ENCODE measurements at places on chromosomes 7 and 10.

- no peak for DNase-seq
Observed at GRCh38 chr7:20521243-20521642, 94.2 kb upstream of the ABCB5 start.

DNA sequence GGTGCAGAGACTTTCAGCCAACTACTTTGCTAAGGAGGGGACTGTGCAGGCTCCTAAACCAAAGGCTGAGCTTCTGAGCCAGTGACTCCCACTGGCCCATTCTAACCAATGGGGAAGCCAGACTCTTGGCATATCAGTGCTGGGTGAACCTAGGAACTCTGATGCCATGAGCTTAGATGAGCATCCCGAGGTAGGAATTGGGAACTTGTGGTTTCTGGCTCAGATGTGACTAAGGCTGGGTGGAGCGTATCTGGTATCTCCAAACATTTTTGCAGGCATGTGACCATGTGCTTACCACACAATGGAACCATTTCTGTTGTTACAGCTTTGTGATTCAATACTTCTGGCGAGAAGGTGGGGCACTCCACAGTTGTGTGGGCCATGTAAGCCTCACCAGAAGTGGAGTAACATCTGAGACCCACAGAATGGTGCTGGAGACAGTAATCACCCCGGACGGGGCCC, 2.5 kb upstream of the AVPI1 start:
- peak; percentile 37 for DNase-seq

- DNase-seq: no peak
Observed at GRCh38 chr10:48439031-48439430, 132.6 kb downstream of the MAPK8 start.

DNA sequence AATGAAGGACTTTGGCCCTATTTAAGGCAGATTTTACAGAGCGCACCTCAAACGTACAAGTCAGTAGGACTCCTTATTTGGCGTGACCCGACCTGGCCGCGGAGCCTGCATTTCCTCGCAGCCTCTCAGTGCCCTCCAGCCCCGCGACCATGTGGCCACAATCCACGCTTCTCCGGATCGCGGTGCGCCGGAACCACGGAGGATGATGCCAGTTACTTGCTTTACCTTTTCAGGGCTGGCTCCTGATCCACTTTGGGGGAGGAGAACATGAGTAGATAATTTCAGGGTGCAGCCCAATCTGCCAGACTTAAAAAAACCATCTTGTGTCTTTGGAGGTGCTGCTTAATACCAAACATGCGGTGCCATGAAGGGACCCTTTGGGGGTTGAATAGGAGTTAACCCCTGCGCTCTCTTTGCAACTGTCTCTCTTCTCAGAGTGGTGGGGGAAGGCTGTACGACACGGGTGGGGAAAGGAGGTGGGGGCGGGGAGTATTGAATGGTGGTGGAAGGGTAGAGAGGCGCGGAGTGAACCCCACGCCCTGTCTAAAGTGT, 1.5 kb downstream of the FRAT1 start:
- peak; percentile 10 for DNase-seq

DNA sequence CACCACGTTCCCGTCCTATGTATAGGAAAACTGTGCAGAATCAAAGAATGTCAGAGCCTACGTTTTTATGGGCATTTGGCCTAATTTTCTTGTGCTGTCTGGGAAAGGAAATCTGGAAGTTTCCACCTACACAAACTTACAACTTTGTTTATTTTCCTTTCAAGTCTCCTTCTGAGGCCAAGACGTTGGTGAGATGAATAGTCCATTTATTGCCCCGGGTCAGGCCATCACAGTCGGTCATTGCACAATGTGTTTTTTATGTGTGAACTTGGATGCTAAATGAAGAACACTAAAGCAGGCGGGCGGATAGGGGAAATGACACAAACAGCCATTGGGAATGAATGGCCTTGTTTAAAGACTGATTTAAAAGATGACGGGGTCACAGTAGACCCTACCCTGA, 38.6 kb downstream of the TRIL start:
- peak; percentile 48 for DNase-seq

- no peak for DNase-seq
Observed at GRCh38 chr7:55070271-55070743, 51.5 kb downstream of the EGFR start.

- DNase-seq: no peak
Observed at GRCh38 chr10:110957606-110958005, 38.2 kb downstream of the SHOC2 start.

- peak; percentile 75 for DNase-seq
Observed at GRCh38 chr10:3805791-3806461, 20.9 kb upstream of the KLF6 start.

- DNase-seq: no peak
Observed at GRCh38 chr10:92829042-92829785, 19.1 kb upstream of the EXOC6 start.

DNA sequence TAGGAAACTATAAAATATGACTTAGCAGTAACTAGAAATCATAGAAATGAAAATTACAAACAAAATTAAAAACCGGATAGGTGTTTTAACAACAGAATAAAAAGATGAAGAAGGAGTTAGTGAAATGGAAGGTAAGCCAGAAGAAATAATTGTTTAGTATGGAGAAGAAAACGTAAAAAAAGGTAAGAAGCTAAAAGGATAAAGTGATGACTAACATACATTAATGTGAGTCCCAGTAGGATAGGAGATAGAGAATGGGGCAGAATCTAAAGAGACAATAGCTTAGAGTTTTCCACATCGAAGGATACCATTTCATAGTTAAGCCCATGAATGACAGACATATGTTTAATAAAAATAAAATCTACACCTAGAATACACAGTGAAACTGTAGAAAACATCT, 25.3 kb downstream of the GTF2I start:
- DNase-seq: no peak

DNA sequence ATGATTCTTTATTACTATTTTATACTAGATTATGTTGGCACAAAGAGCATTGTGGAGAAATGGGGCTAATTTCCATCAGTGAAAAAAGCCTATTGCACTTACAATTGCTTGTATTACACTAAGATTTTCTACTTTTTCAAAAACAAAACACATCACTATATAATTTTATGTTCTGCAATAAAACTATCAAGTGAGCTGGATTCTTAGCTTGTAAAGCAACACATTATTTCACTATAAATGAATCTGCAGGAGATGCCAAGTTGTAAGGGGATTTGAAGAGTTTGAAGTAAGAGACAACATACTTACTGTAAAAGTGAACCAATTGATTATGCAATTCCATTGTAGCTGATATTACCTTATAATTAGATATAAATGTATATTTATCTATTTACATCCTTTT, 333.3 kb upstream of the SEMA3D start:
- DNase-seq: no peak

DNA sequence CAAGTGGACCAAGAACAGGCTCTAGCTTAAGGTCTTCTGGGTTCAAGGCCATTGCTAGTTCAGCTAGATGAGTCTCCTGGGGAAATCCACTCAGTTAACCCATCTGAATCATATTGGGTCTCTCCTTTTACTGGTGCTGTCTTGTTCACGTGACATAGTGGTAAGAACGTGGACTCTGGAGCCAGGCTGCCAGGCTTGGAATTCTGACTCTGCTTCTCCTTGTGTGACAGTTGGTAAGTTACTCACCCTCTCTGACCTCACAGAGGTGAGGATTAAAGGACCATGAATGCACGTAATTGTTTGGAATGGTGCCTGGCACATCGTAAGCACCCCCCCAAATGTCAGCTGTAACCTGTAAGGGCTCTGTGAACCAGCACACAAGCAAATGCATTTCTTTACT, 9.7 kb upstream of the CALU start:
- no peak for DNase-seq

GRCh38 chr10:88249450-88249849, 333.7 kb downstream of the RNLS start:
- no peak for DNase-seq

GRCh38 chr7:100827330-100828226, at the start of gene EPHB4:
TSS of gene EPHB4 (minus strand) at chr7:100827523. CDS start at chr7:100827030, 493 bp downstream.
- DNase-seq: peak; percentile 83

DNA sequence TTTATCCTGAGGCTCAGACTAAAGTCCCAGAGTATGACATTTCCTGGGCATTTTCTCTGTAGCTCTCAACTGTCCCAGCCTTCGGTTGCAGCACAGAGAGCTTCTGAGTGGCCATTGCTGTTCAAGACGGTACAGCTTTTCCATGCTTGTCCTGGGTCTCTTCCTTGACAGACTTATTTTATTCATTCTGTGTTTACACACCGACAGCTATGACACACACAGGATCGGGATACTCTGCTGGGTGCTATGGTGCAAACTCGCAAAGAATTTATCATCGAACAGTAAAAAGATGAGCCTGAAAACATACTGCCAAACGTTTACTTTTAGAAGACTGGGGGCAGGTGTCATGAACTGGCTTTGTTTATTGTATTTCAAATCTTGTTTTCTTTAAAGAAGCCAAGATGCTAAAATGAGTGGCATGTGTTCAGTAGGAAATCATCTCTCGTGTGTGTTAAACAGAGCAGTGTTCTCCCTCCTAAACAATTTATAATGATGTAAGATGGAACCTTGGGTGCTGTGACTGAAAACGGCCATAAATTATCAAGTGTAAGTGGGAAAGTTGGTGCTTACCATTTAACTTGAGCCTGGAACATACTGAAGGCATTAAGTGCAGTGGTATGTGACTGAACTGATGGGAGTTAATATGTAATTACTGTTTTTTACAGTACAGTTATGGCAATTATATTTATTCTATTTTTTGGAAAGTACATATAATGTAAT, 120.8 kb downstream of the CELF2 start:
- no peak for DNase-seq

DNA sequence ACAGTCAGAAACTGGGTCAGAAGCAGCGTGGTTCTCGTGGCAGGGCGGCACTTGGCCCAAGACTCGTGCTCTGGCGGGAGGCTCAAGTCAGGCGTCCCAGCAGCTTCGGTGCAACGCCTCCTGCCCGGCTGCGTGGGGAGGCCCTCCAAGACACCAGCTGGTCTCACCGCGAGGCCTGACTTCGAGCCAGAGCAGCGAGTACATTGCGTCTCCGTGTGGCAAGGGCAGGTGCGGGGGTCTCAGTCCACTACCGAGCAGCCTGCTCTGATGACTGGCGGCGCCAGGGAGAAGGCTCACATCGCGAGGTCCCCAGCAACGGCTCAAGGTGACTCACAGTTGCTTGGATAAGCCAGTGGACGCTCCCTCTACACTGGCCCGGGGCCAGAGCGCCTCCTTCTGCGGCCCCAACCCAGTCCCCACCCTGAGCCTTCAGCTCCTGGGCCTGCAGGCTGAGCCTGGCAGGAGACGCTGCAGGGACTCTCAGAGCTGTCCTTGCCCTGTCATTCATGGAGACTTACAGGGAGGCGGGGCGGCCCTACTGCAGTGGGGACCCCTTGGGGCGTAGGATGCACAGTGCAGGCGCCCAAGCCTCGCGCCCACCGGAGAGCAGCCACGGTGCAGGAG, 41.9 kb upstream of the PRKAR1B start:
- DNase-seq: no peak

- DNase-seq: no peak
Observed at GRCh38 chr10:74047871-74048270, 50.0 kb downstream of the VCL start.

DNA sequence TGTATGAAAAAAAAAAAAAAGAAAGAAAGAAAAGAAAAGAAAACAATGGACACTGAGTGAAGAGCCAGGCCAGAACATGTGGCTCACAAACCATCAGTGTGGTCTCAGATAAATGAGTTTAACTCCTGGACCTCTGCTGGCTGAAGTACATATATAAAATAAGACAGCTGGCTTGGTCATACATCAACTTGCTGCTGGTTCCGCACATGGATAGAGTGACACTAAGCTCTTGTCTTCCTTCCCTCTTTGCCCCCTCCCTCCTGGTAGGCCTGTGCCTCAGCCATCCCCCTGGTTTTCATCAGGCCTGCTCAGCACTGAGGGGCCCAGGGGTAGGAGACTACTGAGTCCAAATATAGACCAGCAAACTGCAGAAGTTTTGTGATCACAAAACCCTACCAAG, 58.1 kb upstream of the DGKI start:
- DNase-seq: no peak

Data from lung microvascular endothelial cell (primary cell).